Stimulated activated CD4-positive, alpha-beta T cell treated with anti-CD3 and anti-CD28 coated beads, Interleukin-15, amount 100 ng/mL, for 24 hours (primary cell): ENCODE measurements at places on chromosomes 6 and 20.

GRCh38 chr20:43563429-43563828 lies 4.6 kb downstream of the SGK2 start:
- no peak for DNase-seq

GRCh38 chr6:145865595-145865994 lies 51.0 kb upstream of the FBXO30 start:
- DNase-seq = no peak

DNA sequence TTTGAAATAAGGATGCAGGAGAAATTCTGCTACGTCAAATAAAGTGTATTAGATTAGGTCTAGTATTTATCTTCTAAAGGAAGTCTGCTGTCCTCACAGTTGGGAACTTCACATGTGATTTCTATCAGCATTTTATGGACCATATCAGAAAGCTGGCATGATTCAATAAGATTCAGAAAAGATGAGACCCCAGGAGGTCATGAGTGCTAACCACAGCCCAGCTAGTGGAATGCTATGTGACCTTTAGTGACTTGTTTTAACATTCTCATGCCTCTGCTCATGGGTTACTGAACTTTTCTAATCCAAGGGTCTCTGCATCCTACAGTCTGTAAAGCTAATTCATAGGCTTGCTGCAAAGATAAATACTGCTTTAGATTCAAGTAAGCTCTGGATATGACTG lies 150.1 kb downstream of the GMPR start:
- no peak for DNase-seq

DNA sequence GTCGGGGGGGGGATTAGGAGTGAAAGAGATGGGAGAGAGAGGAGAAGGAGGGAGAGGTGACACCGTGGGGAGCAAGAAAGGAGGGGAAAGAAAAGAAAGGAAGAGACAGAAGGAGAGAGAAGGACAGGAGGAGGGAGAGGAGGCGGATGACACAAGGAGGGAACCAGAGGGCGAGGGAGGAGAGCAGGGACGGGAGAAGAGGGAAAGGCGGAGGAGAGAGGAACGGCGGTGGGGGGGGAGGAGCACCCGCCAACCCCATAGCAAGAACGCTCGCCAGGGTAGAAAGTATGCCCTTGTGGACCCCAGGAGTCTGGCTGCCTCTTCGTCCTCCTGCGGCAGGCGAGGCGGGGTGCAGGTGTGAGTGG lies 4.5 kb upstream of the INSM1 start:
- peak; percentile 11 for DNase-seq

DNA sequence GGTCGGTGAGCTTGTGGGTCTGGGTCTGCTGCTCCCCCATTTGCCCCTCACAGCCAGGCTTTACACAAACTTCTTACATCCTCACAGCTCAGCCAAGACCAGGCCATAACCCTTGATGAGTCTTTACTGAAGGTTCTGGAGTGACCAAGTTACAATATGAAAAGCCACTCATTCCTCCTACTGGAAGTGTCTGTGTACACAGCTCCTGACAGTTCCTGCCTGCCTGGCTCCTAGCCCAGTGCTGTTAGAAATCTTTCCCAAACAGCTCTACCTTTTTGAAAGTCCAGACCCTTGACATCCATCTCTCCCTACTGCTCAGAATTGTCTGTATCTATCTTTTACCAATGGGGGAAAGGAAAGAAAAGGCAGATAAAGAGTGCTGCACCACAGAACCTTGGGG lies 106.9 kb downstream of the PAX1 start:
- no peak for DNase-seq

GRCh38 chr6:16450285-16450684 lies 211.9 kb downstream of the GMPR start:
- DNase-seq = no peak

DNA sequence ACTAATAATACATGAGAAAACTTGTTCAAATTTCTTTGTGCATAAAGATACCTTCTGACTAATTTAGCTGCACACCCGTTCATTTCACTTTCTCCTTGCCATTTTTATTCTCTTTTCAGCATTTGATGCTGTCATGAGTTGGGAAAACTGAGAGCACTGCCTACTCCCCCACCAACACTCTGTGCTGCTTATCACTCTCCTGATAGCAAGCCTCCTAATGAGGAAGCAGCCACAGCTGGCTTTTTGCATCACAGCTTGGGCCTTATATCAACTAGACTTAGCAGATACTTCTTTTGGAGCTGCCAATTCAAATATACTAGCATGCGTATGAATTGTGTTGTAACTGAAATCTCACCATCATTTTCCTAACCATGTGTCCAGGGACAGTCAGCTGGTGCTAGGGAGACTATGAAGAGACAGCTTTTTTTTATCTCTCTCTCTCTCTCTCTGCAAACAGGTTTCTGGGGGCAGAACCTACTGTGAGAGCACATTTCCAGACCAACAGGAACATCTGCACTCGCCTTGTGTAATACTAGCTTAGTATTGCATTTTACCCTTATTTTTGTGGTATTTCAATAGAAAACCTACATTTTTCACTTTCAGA lies 699.0 kb downstream of the KHDRBS2 start:
- DNase-seq = no peak
